GM23248 (cell line): ENCODE measurements at places on chromosomes 1 and 21. TPM values are rescaled to one million over a fixed set of nuclear protein-coding genes. Genes with fewer than 3 reads are reported as not detected.

DNA sequence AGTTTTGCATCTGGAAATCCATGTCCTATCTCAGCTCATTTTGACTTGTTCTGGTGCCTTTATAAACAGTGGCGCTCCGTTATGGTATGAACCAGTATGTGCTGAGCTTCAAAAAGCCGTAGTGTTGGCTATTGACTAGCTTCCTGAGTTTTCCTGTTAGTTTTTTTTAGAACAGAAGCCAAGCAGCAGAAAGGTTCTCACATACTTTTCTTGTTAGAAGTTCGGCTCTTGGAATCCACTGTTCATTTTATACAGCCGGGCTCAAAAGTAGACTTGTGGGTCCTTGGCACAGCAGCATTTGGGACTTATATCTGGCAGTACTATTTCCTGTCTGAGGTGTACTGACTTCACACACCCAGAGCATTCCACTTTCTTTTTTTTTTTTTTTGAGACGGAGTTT lies 63.8 kb downstream of the TBCE start:
- peak; percentile 4 for DNase-seq

DNA sequence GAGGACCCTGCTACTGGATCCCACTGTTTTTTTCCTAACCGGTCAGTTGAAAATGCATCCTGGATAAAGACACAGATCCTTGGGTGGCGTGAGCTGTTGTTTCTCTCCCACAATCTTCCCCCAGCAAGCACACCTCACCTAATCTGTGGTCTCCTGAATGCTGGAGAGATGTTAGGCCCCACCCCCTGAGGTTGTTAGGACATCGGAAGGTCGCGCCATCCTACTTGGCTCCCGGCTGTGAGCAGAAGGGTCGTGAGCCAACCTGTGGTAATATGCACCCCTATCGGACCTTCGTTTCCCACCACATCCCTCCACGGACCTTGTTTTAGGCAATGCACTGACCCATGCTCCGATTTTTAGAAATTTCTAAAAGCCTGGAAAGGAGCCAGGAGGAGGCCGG lies 89.9 kb upstream of the IPO9 start:
- DNase-seq = peak; percentile 46

- no peak for DNase-seq
These were observed 10.8 kb upstream of the PRAMEF12 start for GRCh38 chr1:12762766-12763165.

ASTN1 gene
- not detected in 2 replicates for total RNA-seq

DNA sequence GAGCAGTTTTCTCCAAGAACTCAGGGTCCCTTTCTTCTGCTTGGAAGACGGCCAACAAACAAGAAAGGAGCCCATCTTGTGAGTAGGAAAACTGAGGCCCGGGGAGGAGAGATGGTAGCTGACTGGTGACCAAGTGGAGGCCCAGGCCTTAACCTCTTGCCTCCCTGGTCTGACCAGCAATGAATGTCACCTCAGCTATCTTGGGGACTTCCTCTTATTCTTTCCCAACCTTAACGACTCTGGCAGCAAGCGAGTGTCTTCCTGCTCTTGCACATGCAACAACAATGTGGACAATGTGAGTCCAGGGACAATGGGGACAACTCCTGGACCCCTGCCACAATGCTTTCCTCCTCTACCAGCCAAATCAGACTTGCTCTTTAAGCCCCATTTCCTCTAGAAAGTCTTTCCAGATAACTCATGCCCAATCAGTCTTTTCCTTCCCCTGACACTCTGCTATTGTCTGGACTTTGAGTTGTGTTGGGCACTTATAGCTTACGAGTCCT lies 12.6 kb downstream of the HSPG2 start:
- DNase-seq = peak; percentile 47

CFHR5 gene
- total RNA-seq = not detected in 2 replicates

TENT5C gene
- total RNA-seq = 0.25 TPM in 1 of 2 replicates, not detected in the other

- DNase-seq = peak; percentile 64
These were observed 49.2 kb upstream of the TEKT2 start for GRCh38 chr1:36034692-36035091.

NDUFS5 gene
- total RNA-seq = 257 and 319 TPM in 2 replicates

DNA sequence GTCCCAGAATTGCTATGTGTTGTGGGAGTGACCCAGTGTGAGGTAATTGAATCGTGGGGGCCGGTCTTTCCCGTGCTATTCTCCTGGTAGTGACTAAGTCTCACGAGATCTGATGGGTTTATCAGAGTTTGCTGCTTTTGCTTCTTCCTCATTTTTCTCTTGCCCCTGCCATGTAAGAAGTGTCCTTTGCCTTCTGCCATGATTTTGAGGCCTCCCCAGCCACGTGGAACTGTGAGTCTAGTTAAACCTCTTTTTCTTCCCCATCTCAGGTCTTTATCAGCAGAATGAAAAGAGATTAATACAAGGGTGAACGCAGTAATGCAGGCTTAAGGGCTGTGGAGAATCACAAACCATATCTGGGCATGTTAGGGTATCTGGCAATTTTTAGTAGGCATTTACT lies 624.0 kb downstream of the USP25 start:
- DNase-seq = no peak

OR2M3 gene
- total RNA-seq = not detected in 2 replicates

TCHHL1 gene
- total RNA-seq = not detected in 2 replicates

- DNase-seq = no peak
These were observed 34.1 kb downstream of the KIAA1614 start for GRCh38 chr1:180946541-180947498.

WNT3A gene
- total RNA-seq = not detected in 2 replicates

GRCh38 chr1:196002906-196003305 lies 605.3 kb downstream of the KCNT2 start:
- DNase-seq = peak; percentile 1

DNA sequence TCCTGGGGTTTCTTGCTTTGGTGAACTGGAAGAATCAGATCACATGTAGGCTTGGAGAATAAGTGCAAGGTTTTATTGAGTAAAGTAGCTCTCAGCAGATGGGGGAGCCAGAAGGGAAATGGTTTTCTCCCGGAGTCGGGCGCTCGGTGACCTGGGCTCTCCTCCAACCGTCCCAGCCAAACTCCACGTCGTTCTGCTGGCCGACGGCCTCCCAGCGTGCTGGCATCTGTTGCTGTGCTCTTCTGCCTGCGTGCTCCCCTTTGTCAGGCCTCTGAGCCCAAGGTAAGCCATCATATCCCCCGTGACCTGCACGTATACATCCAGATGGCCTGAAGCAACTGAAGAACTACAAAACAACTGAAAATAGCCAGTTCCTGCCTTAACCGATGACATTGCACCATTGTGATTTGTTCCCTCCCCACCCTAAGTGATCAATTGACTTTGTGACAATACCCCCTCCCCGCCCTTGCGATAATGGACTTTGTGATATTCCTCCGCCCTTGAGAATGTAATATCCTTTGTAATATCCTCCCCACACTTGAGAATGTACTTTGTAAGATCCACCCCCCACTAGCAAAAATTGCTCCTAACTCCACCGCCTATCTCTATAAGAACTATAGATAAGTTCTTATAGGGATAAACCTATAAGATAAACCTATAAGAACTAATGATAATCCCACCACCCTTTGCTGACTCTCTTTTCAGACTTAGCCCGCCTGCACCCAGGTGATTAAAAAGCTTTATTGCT lies 88.3 kb downstream of the SMYD3 start:
- DNase-seq = no peak

DNA sequence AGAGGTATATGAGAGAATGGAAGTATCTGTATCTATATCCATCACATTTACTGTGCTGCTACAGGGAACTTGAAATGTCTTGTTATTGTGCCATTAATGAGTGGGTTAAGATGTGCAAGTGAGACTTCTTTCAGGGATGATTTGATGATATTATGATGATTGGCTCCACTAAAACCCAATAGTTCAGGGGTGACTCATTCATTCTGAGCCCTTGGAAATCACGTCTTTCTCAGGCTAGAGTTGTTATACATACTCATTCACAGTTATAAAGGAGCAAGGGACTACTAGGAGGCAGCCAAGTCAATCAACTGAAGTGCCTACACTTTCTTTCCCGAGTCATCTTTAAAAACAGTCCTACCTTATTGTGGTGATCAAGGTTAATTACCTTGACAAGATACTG lies 1109.8 kb upstream of the B3GALT2 start:
- DNase-seq = no peak

- DNase-seq = no peak
These were observed 12.5 kb upstream of the SPOCD1 start for GRCh38 chr1:31828341-31828740.

DNA sequence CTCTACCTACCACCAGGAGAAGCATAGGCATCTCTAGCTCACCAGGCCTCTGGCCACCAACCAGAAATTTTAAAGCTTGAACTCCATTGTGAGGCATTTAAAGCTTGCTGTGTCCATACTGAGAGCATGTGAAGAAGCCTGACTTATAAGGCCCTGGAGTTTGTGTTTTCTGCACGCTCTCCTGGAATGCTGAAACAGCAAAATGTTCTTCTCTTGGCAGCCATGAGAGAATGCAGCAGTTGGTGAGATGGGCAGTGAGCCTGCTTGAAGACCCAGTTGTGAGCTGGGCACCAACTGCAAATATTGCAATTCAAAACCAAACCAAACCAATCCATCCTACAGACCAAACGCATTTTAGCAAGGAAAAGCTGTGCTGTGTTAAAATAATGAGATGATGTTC lies 170.0 kb upstream of the IVNS1ABP start:
- DNase-seq = no peak

DNA sequence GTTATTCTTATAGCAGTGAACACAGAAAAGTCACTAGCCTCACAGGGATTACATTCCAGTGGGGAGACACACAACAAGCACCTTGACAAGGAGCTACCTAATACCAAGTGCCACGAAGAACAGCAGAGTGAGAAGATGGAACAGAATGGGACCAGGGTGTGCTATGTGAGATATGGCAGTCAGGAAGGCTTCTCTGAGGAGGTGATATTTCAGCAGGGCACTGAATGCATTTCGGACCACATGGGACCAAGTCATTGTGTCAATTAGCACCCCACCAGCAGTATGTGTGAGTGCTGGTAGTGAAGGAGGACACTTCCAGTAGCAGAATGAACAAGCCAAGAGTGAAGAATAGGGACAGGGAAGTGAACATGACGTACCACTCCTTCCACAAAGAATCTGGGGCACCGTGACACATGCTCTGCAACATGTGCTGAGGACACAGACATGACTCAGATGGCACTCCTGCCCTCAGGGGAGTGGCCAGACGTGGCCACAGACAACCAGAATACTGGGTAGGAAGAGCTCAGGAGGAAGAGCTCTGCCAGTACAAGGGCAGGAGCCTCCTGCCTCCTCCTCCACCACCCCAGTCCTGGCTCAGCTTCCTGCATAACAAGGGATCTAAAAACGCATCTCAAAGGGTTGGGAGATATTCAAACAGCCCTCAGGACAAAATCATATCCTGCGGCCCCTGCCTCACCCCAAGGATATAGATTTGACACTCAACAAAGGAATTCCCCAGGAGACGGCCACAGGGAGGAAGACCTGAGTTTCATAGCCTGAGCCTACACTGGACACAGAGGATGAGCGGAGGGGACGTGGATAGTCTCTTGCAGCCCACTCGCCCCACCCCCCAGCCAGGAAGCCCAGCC lies 102.5 kb downstream of the TRABD2B start:
- peak; percentile 80 for DNase-seq

TINAGL1 gene
- total RNA-seq = 3.5 and 4.7 TPM in 2 replicates

DNA sequence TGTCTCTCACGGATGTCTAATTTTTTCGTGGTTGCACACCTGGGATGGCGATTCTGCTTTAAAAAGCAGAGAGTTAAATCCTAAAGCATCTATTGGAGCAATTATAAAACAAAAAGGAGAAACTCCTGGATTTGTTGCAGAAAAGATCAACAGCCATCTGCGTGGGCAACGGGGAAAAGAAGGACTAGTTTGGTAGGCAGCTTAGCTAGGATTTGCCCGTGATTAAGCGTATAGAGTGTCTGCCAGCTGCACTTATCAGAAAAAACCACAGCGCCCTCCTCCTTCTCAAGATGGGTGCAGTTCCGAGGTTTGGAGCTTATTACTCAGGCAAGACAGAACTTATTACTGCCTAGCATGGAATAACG lies 526 bp upstream of the SLC25A24 start:
- DNase-seq = peak; percentile 93

- DNase-seq = no peak
These were observed 102.0 kb downstream of the CYYR1 start for GRCh38 chr21:26471099-26471471.

FLG2 gene
- total RNA-seq = not detected in 2 replicates

PALMD gene
- total RNA-seq = 0.11 TPM in 1 of 2 replicates, not detected in the other

NAXE gene
- 51.2 and 68.7 TPM in 2 replicates for total RNA-seq

GRCh38 chr1:248618878-248619277 lies 16.0 kb downstream of the OR2T11 start:
- peak; percentile 76 for DNase-seq

- DNase-seq = peak; percentile 3
These were observed 148.0 kb upstream of the ZRANB2 start for GRCh38 chr1:71228742-71229365.

GRCh38 chr1:12594490-12594889 lies 23.5 kb downstream of the DHRS3 start:
- no peak for DNase-seq

GRCh38 chr1:94858276-94858675 lies 38.1 kb downstream of the SLC44A3 start:
- DNase-seq = peak; percentile 62

GRCh38 chr1:22562584-22563583 lies at the start of gene EPHA8:
Gene EPHA8 (plus strand): TSS chr1:22563489. CDS start chr1:22563636, 147 bp downstream.
- no peak for DNase-seq

- no peak for DNase-seq
These were observed 4.3 kb downstream of the GPR153 start for GRCh38 chr1:6256645-6257044.

DNA sequence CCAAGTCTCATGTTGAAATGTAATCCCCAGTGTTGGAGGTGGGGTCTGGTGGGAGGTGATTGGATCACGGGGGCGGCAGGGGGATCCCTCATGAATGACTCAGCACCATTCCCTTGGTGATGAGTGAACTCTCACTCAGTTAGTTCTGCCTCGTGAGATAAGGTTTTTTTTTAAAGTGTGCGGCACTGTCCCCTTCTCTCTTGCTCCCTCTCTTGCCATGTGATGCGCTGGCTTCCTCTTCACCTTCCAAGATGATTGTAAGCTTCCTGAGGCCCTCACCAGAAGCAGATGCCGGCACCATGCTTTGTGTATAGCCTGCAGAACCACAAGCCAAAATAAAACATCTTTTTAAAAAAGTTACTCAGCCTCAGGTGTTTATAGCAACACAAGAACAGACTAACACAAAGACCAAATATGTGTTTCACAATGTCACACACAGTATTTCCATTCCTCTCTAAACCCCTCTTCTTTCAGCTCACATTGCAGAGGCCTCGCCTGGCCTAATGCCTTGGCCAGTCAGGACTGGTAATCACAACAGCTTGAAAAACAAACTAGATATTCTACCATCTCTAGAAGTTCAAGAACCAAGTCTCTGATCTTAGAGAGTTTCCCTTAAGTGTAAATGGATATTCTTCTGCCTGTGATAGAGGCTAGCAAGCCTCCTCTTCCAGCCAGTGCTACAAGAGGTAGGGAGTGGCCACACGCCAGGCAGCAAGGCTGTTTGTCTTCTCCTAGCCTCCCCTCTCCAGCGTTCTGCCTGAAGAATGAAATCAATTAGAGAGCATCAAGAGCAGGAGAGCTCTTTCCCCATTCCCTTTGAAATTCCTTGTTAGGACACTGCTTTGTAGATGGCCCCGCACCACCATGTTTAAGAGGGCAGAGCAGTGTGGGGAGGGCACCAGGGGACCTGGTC lies 19.6 kb upstream of the RAP1A start:
- no peak for DNase-seq
